ENCODE measurements at places on chromosomes 13 and 19.

DNA sequence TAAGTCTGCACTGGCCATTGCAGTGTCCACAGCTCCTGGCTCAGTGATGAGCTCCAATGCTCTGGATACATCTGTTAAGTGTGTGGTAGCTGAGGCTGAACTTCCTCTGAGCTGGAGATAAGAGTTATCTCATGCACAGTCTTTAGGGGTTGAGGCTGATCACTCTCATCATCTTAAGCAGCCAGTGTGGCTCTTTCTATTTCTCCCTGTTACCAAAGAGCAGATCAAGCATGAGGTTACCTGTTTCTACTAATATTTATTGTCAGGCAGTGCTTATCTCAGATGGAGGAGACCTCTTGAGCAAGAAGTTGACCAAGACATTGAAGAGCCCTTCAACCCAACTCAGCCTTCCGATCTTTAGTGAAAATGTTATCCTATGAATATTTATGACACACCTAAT is 6.6 kb upstream of the OR10H2 start:
- no peak for DNase-seq

GRCh38 chr19:43207991-43208390 is 2.6 kb upstream of the PSG4 start:
- DNase-seq = no peak

DNA sequence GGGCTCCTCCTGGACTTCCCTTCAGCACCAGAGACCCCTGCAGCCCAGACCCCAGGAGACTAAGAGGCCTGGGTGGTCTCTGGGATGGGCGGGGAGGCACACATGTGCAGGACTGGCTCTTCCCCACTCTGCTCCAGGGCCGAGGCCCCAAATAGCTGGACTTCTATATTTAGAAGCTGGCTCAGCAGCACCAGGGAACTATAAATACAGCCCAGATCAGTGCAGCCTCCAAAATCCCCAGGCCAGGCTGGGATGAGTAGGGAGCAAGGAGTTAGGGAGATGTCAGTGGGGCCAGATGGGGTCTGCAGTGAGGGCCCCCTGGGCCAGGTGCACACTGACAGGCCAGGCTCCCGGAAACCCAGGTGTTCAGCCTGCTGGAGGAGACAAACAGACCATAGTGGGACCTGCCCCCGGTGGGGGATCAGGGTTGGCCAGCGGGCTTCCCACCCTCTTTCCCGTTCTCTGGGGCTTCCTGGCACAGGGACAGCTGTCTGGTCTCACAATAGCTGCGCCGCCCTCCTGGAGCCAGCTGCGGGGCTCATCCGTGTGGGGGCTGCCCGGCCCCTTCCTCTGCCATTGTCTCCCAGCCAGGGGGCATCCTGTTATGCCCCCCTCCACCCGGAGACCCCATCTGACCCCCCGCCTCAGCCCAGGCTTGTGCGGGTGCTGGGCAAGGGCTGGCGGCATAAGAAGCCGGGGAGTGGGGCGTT is 5.5 kb upstream of the ADGRE5 start:
- no peak for DNase-seq

- DNase-seq = peak; percentile 2
These were observed 317.4 kb downstream of the NALCN start for GRCh38 chr13:101098873-101099272.

- DNase-seq = peak; percentile 88
These were observed 122.1 kb downstream of the COG6 start for GRCh38 chr13:39777527-39778061.

DNA sequence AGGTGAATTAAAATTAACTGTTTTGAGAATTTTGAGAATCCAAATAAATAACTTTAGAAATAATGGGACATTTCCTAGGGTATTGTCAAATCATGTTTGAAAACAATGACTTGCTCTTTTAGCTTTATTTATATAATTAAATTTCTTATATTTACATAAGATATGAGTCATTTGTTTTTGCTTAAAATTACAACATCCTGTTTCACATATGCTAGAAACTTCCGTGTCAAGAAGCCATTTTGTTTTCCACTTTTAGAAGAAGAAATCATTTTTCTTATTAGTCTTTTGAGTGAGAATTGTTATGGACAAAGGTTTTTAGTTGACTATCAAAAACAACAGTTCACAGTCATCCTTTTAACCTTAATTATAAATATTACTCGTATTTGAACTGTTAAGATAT is 48.2 kb downstream of the DPY19L3 start:
- DNase-seq = no peak

GRCh38 chr13:113879494-113880360 is 15.9 kb upstream of the GAS6 start:
- no peak for DNase-seq

- no peak for DNase-seq
These were observed 102.5 kb downstream of the FGF14 start for GRCh38 chr13:102299366-102299765.

DNA sequence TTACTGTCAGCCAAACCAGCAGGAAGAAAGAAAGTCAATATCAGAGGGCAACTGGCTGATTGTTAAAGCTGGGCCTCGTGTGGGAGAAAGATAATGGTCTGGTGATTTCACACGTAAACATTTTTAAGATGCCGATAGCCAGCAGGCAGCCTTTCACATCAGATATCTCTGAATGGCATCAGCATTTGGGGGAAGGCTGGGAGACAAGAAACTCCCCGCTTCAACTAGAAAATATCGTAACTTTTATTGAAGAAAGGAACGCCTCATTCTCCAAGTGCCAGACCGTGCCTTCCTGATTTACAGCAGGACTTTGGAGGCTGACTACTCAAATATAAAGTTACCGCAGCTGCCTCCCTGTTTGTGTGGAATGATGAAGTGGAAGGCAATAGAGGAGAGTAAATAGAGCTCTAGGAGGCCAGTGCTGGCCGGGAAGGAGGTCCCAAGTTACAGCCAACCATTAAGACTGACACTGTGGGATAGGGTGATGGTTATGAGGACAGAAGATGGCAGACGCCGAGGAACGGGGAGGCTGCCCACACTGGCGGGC is 284.3 kb upstream of the MAB21L1 start:
- DNase-seq = no peak

DNA sequence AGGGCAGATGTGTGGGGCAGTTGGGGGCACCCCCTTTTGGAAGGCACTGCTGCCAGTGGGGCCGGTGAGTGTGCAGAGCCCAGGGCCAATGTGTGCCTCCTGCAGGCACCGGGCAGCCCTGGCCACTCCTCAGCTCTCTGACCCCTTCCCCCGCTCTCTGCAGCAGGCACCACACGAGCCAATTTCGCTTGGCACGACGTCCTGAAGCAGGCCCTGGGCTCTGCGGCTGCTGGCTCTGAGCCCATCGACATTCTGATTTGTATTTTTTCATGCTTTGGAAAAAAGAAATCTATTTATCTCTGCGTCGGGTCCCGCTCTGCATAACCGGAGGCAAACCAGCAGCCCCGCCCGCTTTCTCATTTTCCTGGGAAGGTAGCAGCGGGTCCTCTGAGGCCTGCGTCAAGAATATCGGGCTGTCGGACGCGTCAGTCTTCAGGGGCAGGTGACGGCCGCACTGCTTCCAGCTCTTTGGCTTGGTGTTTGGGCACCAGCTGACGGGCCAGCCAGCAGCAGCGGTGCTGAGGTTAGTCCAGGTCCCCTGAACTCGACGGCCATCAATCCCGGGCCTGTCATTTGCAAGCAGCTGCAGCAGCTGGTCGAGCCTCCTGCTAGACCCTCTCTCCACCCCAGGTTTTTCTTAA is 134.3 kb downstream of the KDM4B start:
- no peak for DNase-seq

GRCh38 chr13:99347911-99348451 is 40.8 kb upstream of the GPR183 start:
- DNase-seq = no peak

GRCh38 chr19:53870485-53870844 is 2.8 kb downstream of the MYADM start:
- DNase-seq = no peak

DNA sequence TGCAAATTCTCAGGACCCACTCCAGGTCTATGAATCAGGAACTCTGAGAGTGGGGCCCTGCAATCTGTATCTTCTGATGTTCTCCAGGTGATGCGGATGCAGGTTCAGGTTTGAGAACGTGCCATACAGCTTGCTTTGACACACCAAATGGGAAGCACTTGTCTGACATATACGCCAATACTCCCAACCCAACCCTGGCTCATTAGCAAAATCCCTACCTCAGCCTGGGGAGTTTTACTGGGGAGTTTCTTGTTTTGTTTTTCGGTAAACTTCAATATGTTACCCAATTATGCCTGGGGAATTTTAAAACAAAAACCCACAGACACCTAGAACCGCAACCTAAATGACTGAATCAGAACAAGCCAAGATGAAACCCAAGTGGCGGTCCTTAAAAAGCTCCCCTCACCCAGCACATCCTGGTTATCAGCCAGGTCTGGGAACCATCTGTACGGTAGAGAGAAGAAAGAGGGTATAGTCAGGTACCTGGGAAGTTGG is 41.2 kb downstream of the ABCC4 start:
- no peak for DNase-seq

GRCh38 chr13:86541461-86541860 is 742.2 kb upstream of the SLITRK6 start:
- DNase-seq = no peak

- DNase-seq = no peak
These were observed 310.7 kb downstream of the ITGBL1 start for GRCh38 chr13:101763191-101763590.

DNA sequence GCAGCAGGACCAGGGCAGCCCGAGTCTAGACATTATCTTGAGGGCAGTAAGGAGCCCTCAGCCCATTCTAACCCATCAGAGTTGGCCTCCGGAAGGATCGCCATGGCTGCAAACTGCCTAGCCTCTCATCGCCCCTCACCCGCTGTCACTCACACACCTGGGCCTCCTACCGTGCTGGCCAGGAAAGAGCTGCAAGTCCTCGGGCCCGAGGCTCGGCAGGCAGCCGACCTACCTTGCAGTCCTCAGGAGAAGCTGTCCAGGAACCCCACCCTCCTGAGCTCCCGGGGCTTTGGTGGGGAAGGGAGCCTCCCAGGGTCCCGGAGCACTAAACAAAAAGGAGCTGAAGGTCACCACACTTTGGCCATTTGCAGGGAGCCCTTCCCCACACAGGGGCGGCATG is 46.8 kb downstream of the CCNE1 start:
- no peak for DNase-seq

DNA sequence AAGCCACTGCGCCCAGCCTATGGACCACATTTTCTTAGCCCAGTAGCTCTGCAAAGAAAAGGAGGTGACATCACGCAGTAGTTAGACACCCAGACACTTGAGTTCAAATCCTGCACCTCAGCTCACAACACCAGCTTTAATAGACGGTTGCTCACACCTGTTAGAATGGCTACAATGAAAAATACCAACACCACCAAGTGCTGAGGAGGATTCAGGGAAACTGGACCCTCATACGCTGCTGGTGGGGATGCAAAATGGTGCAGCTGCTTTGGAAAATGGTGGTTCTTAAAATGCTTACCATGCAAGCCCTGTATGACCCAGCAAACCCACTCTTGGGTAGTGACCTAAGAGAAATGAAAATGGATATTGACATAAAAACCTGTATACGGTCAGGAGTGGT is 11.7 kb upstream of the DOCK6 start:
- no peak for DNase-seq

DNA sequence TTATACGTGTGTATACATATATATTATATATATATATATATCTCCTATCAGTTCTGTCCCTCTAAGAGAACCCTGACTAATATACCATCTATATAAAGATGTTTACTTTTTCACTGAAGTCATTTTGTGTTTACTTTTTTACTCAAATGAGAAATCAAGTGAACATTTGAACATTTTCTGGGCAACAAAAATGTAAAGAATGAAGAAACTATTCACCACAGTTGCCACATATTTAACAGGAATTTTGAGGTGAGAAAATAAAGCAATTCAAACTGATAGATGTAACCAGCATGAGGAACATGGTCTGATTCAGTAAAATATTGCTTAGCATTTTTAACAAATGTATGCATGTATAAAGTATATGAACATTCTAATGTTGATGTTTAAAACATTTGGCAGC is 299.2 kb upstream of the KLHL1 start:
- no peak for DNase-seq

DNA sequence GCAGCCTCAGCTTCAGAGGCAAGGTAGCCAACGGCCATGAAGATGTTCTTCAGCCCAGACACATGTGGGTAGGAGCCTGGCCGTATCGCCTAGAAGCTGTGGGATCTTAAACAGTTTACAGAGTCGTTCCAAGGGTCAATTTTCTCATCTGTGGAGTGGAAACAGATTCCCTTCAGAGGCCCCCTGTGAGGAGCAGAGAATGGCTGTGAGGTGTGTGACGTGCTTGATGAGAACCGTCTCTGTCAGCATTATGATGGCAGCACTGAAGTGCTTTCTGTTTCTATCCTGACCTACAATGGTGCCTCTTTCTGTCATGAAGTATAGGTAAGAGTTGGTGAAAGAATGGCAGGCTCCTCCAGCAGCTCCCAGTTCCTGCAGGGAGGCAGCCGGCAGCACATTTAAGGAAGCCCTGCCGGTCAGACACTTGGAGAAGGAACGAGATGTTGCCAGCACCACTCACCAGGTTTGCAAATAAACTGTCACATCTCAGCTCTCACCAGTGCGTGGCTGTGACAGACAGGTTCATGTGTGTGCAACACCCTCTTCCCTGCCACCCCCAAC is 277.3 kb downstream of the FOXO1 start:
- DNase-seq = no peak

- no peak for DNase-seq
These were observed 3.3 kb upstream of the C3 start for GRCh38 chr19:6723738-6724137.

GRCh38 chr19:52520013-52520412 is 7.5 kb upstream of the ZNF808 start:
- DNase-seq = no peak

DNA sequence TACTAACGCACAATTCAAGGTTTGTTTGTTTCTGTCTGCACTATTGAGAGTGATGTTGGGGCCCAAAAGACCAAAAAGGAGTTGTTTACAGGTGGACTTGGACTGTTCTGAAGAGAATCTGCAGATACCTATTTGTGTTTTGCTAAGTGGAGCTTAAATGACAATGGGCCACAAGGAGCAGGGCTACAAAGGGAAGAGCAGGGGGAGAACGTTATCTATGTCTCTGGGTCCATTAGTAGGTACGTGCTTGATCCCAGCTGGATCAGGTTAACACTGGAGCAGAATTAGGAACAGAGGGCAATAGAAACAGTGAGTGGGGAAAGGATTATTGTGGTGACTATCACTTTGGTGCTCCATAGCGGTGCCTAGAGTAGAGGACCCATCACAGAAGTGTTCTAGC is 22.5 kb downstream of the NBEA start:
- DNase-seq = no peak

GRCh38 chr19:12843999-12844732 is 5.9 kb downstream of the MAST1 start:
- DNase-seq = no peak

Measured in brain microvascular endothelial cell (primary cell).